ENCODE measurements at places on chromosomes 2 and 18.

DNA sequence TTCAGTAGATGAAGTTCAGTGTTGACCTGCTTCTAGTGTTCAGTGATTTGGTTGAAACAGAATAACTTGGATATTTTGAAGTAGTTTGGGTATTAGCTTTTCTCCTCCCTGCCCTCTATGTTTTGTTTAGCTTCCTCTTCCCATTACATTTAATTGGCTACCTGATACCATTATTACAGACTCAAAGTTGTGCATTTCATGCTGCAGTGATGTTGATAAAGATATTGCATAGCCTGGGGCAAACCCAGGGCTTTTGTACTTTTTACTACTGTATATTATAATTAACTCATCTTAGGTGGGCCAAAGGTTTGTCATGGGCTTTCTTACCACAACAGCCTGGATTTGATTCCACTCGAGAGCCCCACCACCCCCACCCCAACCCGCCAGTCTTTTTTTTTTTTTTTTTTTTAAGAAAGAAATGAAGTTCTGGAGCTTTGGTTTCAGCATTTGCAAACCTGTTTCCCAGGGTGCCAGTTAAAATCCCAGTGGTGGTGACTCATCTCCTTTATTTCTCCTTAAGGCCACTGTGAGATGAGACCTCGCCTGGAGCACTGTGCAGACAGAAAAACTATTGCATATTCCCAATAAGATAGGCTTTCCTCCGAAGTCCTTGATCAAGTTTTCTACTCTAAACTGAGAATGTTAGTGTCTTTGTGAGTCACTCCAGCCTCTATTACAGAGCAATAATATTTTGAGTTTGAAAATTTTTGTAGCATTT lies 393.7 kb upstream of the FANCL start:
- no peak for DNase-seq

DNA sequence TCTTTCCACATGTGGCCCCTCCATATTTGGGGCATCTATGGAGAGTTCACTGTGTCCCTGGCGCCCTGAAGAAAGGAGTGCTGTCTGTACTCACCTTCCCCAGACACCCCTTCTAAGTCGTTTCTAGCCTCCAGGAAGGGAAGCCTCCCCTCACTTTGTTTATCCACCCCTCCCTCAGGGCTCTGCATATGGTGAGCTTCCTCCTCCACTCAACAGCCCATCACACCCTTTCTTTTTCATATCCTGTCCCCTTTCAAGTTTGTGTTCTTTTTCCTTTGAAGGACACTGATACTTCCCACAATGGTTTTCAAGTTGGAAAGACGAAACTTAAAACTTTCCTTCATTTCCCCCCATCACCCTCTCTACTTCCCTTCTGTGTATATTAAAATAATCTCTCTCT lies 291.4 kb upstream of the POU3F3 start:
- no peak for DNase-seq

- no peak for DNase-seq
These were observed 189.5 kb upstream of the UBE2E3 start for GRCh38 chr2:180790891-180791290.

DNA sequence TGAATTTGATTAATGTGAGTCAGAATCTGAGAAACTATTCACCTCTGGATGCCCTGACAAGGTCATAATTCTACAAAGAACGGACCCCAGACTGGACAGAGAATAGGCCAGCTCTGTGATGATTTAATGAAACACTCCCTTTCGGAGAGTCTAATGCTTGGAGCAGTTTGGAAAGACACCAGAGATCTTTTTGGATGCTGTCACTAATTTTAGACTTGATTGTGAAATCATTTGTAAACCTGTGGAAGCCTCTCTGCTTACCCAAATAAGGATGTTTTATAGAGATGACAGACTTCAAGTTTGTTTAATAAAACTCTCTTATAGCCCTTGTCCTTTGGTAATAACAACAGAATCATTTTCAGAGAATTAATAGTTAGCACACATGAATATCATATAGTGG lies 83.5 kb downstream of the MYL12B start:
- DNase-seq, result no peak

GRCh38 chr2:1633092-1633671 lies 111.1 kb downstream of the PXDN start:
- no peak for DNase-seq

- no peak for DNase-seq
These were observed 366.9 kb downstream of the NYAP2 start for GRCh38 chr2:225766431-225766830.

GRCh38 chr18:52791321-52791720 lies 451.3 kb downstream of the DCC start:
- no peak for DNase-seq

GRCh38 chr2:106758901-106759497 lies 127.0 kb downstream of the ST6GAL2 start:
- DNase-seq, result no peak

DNA sequence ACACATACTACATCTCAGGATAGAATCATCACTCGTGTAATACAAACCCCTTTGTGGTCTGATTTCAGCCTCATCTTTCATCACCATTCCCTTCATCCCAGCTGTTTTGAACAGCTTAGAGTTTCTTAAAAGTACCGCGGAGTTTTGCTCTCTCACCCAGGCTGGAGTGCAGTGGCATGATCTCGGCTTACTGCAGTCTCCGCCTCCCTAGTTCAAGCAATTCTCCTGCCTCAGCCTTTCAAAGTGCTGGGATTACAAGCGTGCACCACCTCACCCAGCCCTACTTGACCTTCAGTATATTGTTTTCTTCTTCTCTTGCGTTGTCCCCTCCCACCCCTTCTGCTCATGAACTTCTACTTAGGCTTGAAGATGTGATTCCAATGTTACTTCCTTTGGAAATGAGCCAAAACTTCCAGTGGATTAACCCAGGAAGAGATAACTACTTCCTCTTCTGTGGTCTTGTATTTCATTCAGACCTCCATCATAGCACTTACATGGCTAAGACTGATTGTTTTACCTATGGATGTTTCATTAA lies 15.8 kb downstream of the ERLEC1 start:
- DNase-seq, result no peak

DNA sequence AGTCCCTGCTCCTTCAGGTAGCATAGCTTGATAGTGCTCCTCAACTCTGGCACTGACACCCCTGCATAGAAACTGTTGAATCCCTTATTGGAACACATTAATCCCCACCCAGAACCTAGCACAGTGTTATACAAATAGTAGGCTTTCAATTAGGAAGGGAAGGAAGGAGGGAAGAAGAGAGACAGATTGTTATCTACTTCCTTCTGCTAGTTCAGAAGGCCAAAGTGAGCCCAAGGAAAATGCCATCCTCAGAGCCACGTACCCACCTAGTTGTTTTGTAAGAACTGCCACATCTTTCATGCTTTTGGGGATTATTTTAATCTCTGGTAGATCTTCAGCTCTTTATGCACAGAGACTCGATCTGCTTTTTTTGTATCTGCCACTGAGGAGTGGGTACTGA lies 75.1 kb downstream of the CLHC1 start:
- no peak for DNase-seq

GRCh38 chr2:239561446-239562001 lies 160.7 kb upstream of the HDAC4 start:
- no peak for DNase-seq

DNA sequence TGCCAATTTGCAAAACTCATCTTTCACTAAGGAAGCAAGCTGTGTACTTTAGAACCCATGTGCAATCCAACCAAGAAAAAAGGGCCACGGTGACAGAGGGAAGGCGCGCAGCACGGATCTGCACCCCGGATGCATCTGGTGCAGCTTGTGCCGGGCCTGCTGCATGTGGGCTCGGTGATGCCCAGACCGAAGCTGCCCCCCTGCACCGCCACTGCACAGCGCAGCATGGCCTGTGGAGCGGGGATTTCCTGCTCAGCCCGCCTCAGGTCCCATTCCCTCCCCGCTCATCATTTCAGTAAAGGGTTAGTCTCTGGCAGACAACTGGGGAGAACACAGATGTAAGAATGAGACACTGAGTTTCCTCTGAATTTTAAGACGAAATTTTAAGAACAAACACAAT lies 43.0 kb downstream of the MC2R start:
- DNase-seq, result no peak

DNA sequence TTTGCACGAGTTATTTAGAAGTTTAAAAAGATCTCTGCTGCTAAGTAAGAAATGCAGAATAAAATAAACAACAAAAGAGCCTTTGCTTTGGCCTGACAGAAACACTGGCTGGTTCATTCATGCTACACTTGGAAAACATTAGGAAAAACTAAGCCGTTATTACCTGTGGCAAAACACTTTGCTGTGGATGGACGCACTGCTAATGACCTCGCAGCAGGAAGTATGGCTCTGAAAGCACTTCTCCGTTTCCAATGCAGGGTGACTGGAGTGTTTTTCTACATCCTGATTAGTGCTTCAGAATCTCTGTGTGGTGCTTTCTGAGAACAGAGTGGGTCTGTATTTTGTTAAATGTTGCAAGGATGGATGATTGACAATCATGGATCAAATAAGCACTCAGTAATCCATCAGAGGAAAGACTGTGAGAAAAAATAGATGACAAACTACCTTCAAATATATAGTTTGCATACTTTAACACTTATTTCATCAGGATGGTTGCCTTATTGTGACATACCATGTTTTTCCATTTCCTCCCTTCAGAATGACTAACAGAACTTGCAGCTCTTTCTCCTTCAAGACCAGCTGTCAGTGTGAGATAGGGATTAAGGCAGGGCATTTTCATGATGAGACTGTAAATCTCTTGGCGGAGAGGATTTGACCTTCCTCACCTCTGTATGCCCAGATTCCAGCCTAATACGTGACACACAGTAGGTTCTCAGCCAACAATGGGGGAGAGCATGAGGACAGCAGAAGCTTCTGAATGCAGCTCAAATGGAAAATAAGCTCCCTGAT lies 38.0 kb downstream of the LINC00305 start:
- no peak for DNase-seq

GRCh38 chr2:49225126-49225525 lies 70.8 kb upstream of the FSHR start:
- no peak for DNase-seq

DNA sequence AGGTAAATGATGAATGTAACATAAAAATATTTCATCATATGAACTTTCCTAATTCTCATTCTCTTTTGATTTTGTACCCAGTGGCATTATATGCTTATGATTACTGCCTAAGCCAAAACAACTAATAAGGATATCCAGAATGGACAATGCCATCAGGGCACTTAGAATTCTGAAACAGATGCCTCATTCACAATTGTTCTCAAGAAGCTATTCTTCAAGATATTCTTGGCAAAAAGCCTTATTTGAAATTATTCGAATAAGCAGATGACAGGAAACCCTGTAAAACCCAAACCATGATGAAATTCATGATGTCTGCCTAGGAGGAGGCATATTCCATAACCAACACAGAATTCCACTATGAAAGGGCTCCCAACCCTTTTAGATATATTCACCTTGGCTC lies 353.2 kb upstream of the TRIB2 start:
- no peak for DNase-seq

DNA sequence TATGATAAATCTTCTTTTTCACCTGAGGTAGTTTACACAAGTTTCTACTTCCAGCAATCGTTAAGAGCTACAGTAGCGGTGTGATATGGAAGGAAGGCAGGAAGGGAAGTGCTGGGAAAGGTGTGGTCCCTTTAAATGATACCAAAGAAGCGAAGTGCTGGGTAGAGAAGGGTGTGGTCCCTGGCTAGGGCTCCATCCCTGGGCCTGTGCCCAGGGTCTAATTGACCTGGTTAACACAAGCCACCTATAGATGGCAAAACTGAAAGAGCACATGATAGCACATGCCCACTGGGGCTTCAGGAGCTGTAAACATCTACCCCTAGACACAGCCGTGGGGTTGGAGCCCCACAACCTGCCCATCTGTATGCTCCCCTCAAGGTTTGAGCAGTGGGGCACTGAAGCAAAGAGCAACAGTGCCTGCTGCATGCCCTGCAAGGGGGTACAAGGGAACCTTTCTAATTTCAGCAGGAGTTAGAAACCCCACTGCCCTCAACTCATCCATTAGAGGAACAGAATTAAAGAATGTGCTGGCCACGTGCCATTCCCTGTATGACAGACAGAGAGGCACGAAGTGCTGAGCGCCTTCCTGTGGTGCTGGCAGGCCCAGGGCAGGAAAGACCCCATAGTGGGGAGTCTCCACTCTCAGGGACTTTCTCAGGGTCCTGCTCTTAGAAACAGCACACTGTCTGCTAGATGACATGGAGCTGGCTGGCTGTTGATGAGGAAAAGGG lies 153.1 kb upstream of the LMAN1 start:
- DNase-seq, result no peak

- no peak for DNase-seq
These were observed 18.1 kb upstream of the ZNF407 start for GRCh38 chr18:74579496-74580065.

DNA sequence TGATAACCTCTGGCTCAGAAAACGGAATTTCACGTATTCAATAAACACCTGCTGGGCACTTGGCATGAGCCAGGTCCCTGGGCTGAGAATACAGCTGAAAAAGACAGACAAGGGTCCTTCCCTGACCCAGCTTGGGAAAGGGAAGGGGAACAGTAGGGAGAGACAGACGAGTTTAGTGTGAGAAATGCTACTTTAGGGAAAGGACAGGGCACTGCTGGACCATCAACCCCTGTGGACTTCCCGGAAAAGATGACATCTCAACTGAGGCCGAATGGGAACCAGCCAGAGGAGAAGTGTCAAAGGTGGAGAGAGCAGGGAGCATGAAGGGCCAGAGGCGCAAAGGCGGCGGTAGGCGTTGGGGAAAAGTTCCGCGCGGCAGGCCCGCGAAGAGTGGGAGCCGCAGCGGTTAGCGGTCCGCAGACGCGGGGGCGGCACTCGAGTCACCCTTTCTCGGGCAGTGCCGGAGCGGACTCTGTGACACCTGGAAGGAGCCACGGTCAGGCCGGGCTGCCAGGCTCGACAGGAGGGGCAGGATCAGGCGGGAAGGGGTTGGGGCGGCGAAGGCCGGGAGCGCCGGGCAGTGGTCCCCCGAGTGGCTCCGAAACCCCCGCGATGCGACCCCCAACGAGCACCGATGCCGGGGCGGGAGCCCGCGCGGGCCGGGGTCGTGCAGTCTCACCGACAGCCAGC lies 519 bp downstream of the TEX261 start:
- peak; percentile 52 for DNase-seq

- DNase-seq, result peak; percentile 89
These were observed at the start of gene SEPTIN2 for GRCh38 chr2:241315879-241316631. TSS of gene SEPTIN2 (plus strand) at chr2:241315925. CDS start at chr2:241324233, 8,308 bp downstream.

GRCh38 chr2:60521626-60522025 lies 31.8 kb downstream of the BCL11A start:
- DNase-seq, result no peak

DNA sequence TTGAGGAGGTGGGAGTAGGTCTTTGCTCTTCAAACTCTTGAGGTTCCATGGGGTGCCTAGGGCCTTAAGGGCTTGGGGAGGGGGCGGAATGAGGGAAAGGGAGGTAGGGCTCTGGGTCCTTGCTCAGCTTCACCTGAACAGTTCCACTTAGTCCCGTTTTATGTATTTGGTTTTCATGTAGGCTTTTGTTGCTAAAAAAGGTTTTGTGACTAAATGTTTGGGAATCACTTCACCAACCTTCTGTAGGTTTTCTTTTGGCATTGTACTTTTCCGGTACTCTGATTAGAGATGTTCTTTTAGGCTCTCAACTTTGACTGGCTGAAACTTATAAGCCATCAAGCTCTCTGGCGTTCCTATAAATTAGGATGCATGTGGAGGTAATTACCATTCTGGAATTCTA lies 108.1 kb downstream of the MYCN start:
- DNase-seq, result no peak

- DNase-seq, result no peak
These were observed 17.7 kb upstream of the ATG16L1 start for GRCh38 chr2:233233618-233234230.

All from Peyer's patch (tissue), 4 donors.